Left lung (tissue), 14 donors: ENCODE measurements at places on chromosomes 7 and 10. TPM values are rescaled to one million over a fixed set of nuclear protein-coding genes. Genes with fewer than 3 reads are reported as not detected.

GPR15LG gene
- not detected for total RNA-seq

STN1 gene
- 62.8 TPM for total RNA-seq

FANK1 gene
- total RNA-seq = 4.3 TPM

MORN4 gene
- 10.0 TPM for total RNA-seq

NFE2L3 gene
- total RNA-seq = 5.9 TPM

UCN3 gene
- 0.35 TPM for total RNA-seq

NMT2 gene
- total RNA-seq = 11.3 TPM

MYH16 gene
- total RNA-seq = not detected

STK31 gene
- 1.3 TPM for total RNA-seq

IL6 gene
- total RNA-seq = 9.4 TPM
